ENCODE measurements at places on chromosomes 7 and 10. TPM values are rescaled to one million over a fixed set of nuclear protein-coding genes. Genes with fewer than 3 reads are reported as not detected.

DNA sequence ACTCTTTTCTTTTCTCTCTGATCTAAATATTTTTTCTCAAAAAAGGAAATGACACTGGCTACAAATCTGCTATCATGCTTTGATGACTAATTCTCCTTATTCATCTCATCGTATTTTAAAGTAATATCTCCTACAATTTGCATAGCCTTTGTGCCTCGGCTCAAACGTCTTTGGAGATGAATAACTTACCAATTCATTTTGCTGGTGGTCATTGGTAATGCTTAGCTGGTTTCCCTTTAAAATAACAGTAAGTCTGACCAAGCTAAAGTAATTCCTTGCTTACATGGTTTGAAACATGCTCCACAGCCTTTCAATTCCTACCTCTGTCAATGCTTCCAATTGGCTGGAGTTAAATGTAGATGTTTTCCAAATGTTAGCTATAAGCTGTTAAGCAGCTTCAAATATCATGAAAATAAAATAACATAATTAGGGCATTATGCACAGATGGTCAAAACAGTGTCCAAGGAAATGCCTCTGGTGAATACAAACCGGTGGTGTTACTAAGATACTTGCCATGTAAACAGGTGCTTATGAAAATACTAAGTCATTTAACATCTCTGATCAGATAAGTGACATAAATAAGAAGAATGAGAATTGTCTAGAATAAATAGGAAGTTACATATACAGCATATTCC lies 435.0 kb downstream of the POM121L12 start:
- DNase-seq, result no peak

DNA sequence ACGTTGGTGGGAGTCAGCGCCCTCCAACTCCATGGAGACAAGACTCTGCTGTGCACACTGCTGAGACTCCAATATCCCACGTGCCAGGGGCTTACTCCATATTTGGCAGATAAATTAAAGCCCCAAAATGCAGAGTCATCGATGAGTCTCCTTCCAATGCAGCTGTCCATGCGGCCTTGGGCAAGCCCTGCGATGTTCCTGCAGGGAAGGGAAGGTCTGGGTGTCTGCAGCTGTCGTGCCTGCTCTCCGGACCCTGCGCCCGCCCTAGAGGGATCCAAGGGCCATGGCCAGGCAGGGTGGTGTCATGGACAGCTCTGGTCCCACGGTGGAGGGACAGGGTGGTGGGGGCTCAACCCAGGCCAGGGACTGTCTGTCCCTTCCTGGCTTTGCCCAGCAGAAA lies 185.2 kb downstream of the PTPRN2 start:
- DNase-seq, result no peak

Gene INA
- 0.22 TPM for polyA plus RNA-seq

DNA sequence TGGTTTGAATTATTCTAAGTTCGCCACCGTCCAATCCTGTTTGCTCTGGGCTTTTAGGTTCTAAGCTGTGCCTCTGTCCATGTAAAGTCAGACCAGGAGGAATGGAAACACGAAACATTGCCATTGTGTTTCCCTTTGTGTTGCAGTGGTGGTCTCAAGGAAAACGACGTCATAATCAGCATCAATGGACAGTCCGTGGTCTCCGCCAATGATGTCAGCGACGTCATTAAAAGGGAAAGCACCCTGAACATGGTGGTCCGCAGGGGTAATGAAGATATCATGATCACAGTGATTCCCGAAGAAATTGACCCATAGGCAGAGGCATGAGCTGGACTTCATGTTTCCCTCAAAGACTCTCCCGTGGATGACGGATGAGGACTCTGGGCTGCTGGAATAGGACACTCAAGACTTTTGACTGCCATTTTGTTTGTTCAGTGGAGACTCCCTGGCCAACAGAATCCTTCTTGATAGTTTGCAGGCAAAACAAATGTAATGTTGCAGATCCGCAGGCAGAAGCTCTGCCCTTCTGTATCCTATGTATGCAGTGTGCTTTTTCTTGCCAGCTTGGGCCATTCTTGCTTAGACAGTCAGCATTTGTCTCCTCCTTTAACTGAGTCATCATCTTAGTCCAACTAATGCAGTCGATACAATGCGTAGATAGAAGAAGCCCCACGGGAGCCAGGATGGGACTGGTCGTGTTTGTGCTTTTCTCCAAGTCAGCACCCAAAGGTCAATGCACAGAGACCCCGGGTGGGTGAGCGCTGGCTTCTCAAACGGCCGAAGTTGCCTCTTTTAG lies 46.3 kb upstream of the DMBT1 start:
- no peak for DNase-seq

Gene SCRN1
- 27.4 TPM for polyA plus RNA-seq

- no peak for DNase-seq
Measured at GRCh38 chr10:5882961-5883360, 6.7 kb downstream of the ANKRD16 start.

Gene NPC1L1
- polyA plus RNA-seq, result 0.08 TPM

DNA sequence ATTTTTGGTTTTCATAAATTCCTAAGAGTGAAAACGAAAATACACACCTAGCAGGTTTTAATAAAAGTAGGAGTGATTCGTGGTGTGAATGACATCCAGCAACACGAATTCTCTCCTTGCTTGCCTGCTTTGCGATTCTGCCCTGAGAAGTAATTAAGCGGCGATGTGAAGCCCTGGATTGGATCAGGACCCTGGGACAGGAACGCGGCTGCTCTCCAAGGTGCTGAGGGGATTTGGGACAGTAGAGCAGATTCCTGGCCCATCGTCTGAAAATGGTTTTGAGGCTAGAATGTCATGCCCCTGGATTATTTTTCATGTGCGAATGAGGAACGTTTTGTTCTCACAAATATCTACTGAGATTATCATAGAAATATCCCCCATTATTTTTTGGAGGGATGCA lies 7.8 kb downstream of the NPS start:
- peak; percentile 33 for DNase-seq

GRCh38 chr7:20104696-20105095 lies 112.5 kb downstream of the MACC1 start:
- no peak for DNase-seq

DNA sequence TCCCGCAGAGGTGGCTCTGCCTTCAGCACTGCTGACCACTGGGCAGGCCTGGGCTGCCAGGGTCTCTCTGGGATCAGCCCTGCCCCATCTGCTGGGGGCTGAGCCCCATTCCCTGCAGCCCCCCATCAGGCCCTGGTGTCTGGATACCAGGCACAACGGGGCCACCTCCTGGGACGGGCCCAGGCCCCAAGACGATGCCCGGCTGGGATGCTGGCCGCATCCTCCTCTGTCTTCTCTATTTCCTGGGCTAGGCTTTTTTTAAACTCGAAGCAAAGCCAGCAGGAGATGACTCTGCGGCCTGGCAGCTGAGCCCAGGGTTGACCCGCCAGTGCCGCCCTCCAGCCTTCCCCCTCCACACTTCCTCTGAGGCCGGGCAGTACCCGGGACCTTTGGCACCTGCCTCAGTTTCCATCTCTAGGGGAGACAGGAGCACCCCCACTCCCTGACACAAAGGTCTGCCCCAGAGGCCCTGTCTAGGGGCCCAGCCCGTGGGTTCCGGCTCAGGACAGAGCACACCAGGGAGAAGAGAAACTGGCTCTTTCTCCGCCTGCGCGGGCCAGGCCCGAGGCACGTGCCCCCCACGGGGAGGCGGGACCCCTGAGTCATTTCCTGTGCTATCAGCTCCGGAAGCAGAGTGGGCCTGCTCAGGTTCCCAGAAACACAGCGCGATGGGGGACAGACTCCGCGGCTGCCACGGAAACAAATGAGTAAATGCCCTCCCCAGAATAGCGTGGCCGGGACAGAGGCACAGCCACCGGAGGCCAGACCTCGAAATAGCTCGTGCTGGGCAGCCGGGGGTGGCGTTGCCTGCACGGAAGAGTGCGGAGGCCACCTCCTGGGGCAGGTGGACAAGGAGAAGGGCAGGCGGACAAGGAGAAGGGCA lies 84.6 kb upstream of the PDGFA start:
- peak; percentile 69 for DNase-seq

Gene OR6B1
- polyA plus RNA-seq, result not detected

GRCh38 chr10:43712821-43713584 lies 64.3 kb upstream of the ZNF32 start:
- no peak for DNase-seq

Gene ASB4
- 35.7 TPM for polyA plus RNA-seq

- DNase-seq, result no peak
Measured at GRCh38 chr10:78736926-78737630, 331.7 kb upstream of the ZMIZ1 start.

DNA sequence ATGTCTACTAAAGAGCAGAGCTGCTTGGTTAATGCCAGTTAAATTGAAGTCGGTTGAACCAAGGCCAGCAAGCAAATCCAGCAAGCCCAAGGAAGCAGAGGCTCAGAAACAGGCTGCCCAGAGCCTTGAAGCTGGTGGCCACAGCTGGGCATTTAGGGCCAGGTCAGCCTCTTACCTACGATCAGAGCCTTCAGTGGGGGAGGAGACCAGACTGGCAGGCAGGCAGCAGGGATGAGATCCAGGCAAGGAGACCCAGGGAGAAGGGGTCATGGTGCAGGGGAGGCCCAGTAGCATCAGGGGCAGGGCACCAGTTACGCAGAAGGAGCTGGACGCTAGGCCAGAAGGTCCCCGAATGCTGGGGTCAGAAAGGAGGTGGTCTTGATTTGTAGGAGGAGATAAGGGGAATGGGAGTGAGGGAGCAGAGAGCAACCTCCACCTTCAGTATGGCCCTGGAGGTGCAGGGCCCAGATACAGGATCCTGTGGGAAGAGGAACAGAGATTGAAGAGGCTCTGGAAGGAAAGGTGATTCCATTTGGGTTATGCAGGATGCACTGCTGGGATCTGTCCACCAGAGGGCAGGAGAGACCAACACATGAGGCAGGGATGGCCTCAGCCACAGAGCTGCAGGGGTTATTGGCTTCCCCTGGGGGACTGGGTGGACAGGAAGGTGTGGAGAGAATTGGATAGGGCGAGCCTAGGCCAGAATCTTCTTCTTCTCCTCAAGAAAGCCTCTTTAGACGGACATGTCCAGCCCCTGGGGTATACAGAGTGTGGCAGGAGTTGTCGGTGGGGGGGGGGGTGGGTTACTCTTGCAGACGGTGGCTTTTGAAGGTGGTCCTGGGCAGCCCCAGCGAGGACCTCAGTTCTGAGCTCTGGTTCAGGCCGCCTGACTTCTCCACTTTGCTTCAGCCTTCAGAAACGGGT lies 132.6 kb upstream of the PODXL start:
- DNase-seq, result peak; percentile 64

DNA sequence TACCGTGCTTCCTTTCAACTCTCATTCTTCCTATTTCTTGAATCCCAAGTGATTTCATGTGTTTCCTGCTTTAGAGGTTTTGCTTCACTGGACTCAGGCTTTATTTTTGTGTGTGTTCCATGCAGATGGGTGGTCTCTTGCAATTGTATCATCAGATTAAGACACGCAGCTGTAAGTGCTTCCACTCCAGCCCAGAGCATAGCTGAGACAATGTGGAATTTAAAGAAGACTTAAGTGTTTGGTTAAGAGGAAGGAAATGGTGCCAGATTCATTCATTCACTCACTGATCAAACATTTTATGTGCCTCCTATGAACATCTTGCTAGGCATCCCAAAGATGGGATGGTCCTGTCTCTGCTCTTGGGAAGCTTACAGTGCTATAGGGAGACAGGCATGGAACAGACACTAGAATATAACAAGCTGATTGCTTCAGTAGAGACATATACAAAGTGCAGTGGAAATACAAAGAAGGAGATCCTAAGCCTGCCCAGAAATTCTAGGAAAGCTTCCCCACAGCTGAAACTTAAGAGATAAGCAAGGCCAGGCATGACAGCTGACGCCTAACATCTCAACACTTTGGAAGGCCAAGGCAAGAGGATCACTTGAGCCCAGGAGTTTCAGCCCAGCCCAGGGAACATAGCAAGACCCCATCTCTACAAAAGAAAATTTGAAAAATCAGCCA lies 46.1 kb upstream of the LRRC17 start:
- DNase-seq, result no peak

GRCh38 chr7:1377111-1377909 lies 82.0 kb downstream of the MICALL2 start:
- DNase-seq, result no peak

Gene TMEM225B
- 0.94 TPM for polyA plus RNA-seq

DNA sequence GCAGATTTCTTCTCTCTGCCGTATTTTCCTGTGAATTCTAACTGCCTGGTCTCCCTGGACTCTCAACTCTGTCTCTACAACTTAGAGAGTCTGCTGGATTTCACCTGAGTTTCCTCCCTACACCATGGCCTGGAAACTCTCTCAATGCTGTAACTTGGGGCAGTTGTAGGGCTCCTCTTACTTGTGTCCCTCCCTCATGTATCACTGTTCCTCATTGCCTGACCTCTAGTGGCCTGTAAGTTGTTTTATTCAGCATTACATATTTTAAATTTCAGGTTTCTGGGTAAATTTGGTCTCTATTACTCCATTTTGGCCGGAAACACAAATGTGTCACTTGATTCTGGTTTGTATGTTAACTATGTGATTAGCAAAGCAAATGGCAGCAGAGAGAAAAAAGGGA lies 70.9 kb downstream of the DYNC1I1 start:
- DNase-seq, result no peak

Gene SPDYE6
- polyA plus RNA-seq, result 11.5 TPM

DNA sequence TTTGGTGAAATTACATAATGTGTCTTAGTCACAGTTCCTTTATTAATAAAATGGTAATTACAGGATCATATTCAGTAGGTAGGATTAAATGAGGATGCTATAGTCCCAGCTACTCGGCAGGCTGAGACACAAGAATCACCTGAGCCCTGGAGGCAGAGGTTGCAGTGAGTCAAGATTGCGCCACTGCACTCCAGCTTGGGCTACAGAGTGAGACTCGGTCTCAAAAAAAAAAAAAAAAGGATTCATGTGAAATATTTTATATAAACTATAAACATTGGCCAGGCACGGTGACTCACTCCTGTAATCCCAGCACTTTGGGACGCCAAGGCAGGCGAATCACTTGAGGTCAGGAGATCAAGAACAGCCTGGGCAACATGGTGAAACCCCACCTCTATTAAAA lies 197.9 kb downstream of the IMMP2L start:
- no peak for DNase-seq

Gene FAM24B
- 2.5 TPM for polyA plus RNA-seq

- no peak for DNase-seq
Measured at GRCh38 chr7:27697861-27698430, 35.3 kb upstream of the HIBADH start.

Gene ZMYND11
- polyA plus RNA-seq, result 61.0 TPM

GRCh38 chr10:30392564-30392990 lies 41.4 kb upstream of the MAP3K8 start:
- DNase-seq, result peak; percentile 61

DNA sequence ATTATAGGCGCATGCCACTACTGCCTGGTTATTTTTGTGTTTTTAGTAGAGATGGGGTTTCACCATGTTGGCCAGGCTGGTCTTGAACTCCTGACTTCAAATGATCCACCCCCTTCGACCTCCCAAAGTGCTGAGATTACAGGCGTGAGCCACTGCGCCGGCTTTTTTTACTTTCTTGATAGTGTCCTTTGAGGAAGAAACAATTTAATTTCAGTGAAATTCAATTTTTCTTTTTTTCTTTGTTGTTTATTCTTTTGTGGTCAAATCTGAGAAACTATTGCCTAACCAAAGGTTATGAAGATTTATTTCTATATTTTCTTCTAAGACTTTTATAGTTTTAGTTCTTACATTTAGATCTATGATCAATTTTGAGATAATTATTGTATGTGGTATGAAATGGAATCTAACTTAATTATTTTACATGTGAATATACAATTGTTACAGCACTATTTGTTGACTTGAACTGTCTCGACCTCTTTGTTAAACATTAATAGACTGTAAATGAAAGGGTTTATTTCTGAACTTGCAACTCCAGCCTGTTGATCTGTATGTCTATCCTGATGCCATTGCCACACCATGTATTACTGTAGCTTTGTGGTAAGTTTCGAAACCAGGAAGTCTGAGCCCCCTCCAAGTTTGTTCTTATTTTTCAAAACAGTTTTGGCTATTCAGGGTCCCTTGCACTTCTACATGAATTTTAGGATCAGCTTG lies 19.8 kb upstream of the RASSF4 start:
- DNase-seq, result no peak

Data from hindlimb muscle (tissue), 1 donor.